ENCODE measurements at places on chromosomes 7 and 10.

- no peak for DNase-seq
These were observed 57.3 kb downstream of the TCF7L2 start for GRCh38 chr10:113007343-113007771.

GRCh38 chr10:86281396-86281795, 85.2 kb downstream of the GRID1 start:
- DNase-seq: no peak

DNA sequence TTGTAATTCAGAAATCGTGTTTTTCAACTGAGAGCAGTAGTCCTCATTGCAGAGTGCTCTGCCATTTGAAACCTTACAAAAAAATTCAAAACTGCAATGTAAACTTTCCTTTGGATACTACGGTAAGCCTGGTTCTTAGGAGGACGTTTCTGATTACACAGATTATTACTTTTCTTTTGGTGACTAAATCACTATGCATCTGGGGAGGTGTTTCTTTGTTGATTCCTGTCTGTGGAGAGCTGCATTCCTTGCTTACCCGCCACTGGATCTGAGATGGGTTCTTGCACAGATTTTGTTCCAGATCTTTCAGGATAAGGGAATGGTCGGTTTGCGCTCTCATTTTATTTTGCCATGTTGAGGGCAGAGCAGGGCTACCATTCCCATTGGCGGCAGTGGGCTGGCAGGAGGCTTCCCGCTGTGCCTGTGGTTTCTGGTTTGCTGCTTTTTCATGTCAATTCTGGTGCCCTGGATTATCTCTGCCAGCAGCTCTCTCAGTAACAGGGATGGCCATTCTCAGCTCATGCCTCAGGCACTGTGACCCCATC, 485.1 kb downstream of the GLRX3 start:
- no peak for DNase-seq

- DNase-seq: no peak
These were observed 131.1 kb downstream of the MAPK8 start for GRCh38 chr10:48437546-48437945.

- DNase-seq: no peak
These were observed 202.6 kb upstream of the RNF32 start for GRCh38 chr7:156438011-156438410.

- no peak for DNase-seq
These were observed 188.5 kb upstream of the FERD3L start for GRCh38 chr7:19333706-19334105.

GRCh38 chr10:114511881-114512280, 107.6 kb upstream of the AFAP1L2 start:
- DNase-seq: no peak

DNA sequence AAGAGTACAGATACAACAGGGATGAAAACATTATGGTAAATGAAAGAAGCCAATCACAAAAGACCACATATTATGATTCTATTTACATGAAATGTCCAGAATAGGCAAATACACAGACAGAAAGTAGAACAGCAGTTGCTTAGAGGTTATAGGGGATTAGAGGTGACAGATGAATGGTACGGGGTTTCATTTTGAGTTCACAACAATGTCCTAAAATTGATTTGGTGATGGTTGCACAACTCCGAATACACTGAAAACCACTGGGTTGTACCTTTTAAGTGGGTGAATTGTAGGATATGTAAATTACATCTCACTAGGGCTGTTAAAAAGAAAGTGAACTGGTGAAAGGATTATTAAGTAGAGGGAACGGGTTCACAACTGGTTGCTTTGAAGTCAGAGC, 76.3 kb upstream of the MRLN start:
- DNase-seq: no peak

DNA sequence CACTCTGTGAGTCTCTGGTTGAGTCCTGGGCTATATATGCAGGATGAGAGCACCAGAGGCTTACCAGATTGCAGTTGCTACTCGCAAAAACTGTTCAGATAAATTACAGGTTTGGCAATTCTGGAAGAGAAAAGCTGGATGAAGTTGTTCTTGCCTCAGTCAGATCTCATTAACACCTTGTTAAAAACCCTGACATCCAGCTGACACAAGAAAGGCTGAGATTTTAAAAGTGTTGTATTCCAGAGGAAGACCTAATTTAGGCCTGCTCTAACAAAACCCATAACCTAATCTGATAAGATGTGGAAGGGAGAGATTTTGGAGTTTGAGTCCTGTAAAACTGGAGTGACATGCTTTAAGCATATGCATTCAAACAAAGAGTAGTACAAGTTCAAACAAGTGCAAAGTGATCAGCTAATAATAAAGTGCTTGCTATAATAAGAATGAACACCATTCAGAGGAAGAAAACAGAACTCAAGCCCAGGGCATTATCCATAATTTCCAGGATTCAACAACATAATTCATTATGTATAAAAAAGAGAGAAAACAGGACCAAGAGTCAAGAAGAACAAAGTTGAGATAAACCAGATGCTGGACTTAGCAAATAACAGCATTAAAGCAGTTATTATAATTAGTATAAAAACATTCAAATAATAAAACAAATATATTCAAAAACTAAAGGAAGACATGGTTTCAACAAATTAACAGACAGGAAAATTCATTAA, 135.5 kb downstream of the CD36 start:
- DNase-seq: no peak

DNA sequence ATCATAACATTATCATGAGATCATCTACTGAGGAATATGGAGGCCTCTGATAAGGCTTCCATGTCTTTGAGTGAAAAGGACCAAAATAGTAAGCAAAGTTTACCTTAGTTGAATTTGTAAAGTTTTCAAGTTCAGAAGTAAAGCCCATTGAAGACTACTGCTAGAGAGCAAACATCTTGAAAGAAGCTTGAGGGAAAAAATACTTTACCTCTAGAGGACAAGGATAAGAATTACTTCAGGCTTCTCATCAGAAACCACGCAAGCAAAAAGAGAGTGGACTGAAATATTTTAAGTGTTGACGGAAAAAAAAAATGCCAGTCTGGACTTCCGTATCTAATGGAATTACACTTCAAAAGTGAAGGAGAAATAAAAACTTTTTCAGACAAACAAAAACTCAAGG, 114.3 kb downstream of the MPP7 start:
- DNase-seq: no peak

- DNase-seq: no peak
These were observed 4.5 kb downstream of the CHCHD3 start for GRCh38 chr7:133077394-133077793.

Data from left hindlimb (tissue), 1 donor.